ENCODE measurements at places on chromosomes 5 and 9.

DNA sequence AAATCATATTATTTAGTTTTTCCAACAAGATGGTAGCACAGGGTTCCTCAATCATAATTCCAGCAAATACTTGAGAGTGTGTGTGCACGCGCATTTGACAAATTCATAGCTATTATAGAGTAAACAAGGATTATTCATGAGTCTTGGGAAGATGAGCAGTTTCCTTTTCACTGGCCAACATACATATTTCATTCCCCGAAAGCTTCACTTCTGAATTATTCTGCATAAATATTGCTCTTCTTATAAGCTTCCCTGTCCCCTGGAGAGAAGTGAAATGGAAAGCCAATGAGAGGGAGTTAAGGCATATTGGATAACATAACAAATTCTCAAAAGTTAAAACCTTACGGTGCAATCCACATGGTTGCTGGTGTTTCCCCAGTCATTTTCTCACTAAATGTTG, 386.4 kb upstream of the SEMA6A start:
- no peak for DNase-seq

DNA sequence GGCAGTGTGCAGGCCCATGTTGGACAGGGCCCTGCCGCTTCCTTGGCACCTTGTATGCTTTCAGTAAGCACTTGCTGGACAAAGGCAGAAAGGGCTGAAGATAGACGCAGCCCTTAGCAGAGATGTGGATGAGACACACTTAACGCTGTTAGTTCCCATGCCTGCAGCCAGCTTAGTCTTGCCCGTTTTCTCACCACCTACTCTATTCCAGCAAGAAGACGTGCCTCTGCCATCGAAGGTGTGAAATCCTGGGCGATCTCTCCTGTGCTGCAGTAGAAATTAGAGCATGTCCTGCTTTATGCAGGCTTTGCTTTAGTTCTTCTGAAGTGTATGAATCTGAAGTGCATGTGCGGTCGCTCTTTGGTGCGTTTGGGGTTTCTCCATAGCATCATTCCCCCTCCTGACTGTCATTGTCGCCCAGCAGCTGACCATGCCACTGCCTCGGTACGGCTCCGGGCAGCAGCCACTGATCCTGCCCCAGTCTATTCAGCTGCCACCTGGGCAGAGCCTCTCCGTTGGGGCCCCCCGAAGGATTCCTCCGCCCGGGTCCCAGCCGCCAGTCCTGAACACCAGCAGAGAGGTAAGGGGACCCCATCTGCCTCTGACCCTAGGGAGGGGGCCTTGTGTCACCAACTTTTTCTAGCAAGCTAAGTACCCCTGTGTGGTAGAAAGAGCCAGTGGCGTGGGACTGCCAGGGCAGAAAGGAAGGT, 11.6 kb upstream of the POMT1 start:
- DNase-seq: no peak

GRCh38 chr9:3788211-3788610, 262.4 kb upstream of the RFX3 start:
- no peak for DNase-seq

DNA sequence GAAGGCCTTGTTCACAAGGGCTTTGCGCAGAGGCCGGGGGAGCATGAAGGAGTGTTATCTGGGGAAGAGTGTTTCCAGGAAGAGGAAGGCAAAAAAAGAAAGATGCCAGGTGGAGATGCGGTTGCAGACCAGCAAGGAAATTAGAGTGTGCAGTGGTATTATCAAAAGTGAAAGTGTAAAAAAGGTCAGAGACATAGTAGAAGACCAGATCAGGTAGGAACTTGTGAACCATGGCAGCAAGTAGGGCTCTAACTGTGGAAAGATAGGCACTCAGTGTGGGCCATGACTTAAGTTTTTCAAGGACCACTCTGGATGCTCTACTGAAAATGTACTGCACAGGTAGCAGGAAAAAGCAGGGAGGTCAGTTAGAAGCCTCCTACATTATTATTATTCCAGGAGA, 90.1 kb upstream of the SPOCK1 start:
- no peak for DNase-seq

GRCh38 chr5:175595905-175596304, 62.0 kb upstream of the HRH2 start:
- no peak for DNase-seq

DNA sequence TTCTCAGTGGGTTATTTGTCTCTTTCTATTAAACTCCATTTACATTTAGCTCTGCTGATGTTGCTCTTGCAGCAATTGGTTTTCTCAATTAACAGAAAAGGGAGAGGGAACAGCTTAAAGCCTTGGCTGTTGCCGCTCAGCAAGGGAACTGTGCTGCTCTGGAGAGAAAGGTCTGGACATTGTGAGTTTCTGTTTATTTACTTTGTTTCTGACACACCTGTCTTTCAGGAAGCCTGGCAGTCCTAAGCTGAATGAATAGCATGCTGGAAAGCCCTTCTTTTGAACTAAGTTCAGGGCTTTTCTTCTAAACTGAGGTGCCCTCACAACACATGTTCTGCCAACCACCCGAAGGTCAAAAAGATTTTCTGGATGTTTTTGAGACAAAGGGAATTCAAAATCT, 491.9 kb downstream of the PDE4D start:
- DNase-seq: no peak

DNA sequence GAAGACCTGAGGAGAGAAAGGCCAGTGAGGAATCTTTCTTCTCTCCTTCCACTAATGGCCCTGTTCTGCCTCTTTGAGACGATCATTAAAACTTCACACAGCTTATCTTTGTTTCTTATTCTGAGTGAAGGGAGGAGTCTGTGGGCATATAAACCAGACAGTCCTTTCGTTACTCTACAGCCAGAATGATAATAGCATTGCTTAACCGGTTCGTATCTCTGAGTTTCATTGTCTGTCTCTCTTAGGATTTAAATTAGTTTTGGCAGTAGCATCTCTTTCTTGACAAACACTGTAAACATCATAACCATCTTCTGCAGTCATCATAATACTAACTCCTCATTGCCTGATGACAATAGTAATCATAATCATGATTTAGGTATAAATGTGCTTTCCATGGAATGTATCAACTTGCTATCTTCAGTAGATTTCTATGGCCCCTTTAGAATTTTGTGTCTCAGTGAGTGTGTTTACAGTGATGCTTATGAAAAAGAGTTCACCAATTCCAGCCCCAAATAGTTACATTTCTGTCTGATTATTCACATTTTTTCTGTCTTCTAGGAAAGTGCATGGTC, 618.8 kb upstream of the KLF4 start:
- DNase-seq: no peak

DNA sequence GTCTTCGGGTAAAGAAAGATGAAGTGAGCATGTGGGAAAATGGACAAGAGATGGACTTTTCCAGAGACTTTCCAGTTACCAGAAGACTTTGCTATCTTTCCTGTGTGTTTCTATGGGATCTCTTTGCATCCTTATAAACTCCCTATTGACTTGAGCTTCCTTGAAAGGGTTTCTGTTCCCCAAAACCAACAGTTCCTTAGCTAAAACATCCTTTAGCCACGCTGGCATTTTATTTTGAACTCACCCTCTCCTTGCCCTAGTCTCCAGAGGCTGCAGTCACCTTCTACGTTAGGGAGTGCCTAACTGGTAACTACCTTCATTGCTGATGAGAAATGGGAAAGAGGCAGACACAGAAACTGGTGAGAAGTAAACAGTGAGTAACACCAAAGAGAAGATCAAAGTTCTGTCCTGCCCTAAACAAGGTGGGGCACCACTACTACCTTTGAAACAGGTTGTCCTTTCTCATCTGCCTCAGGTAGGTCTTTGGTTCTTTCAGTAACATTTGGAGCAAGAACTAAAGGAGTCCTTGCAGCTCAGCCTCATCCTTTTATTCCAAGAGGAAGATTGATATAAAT, 402.9 kb downstream of the ENC1 start:
- DNase-seq: no peak

DNA sequence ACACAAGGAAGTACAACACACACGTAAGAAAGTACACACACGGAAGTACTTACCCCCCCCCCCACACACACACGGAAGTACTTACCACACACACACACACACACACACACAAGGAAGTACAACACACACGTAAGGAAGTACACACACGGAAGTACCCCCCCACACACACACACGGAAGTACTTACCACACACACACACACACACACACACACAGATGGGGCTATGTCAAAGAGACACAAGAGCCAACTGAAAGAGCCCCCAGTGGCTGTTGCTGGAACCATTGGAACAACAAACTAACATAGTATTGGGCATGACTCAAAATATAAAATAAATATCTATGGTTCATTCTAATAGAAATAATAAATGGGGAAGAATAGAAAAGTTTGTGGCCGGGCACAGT, 4.9 kb upstream of the MAPK9 start:
- DNase-seq: no peak

DNA sequence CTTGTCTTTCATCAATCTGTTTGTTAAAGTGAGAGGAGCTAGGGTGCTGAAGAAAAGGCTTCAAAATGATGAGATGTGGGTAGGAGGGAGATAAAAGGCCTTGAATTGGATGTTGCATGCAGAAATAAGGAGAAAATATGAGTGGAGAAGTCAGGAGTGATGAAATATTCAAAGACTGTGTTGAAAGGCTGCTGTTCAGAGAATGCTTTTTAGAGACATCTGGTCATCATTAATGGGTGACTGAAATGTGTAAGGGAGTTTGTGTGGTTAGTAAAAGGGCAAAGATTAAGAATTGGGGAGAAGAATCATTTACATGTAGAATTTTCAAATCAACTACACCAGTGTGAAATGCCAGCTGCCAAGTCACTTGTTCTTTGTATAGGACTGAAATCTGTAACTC, 383.9 kb downstream of the MAT2B start:
- DNase-seq: peak; percentile 40

DNA sequence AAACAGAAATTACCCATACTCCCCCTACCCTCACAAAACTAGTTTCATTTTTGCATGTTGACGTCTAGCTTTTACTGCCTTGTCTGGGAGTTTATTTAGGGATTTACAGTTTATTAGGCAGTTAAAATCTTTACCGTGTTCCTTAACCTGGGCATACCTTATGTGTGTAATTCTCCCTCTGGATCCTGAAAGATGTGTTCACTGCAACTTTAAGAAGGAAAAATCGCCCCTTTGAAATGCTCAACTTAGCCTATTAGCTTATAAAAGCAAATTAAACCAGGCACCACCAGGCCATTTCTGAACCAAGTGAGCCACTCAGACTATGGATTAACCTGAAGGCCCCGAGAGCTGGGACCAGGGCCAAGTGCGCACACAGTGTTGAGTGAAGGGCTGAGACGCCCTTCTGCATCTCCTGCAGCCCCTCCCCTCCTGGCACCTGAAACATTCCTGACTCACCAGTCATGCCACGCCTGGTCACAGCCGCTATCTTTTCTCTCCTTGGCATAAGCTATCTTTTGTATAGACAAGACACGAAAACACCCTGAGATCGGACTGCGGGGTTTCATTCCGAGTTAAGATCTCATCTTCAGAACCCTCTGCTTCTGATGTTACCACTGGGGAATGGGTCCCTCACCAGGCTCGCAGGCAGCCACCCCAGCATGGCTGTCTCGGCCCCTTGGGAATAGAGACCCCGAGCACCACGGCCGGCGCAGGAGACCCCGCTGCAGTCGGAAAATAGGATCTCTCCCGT, 111.9 kb downstream of the ROR2 start:
- DNase-seq: no peak

- peak; percentile 59 for DNase-seq
These were observed 1.2 kb upstream of the GPBP1 start for GRCh38 chr5:57172466-57173318.

GRCh38 chr5:57822651-57823050, 340.0 kb upstream of the ACTBL2 start:
- no peak for DNase-seq

- no peak for DNase-seq
These were observed 175.6 kb downstream of the CD180 start for GRCh38 chr5:67021031-67021430.

GRCh38 chr5:7321724-7322123, 74.2 kb upstream of the ADCY2 start:
- DNase-seq: peak; percentile 85

- peak; percentile 95 for DNase-seq
These were observed 453.5 kb downstream of the RAB3C start for GRCh38 chr5:59036274-59036961.

- DNase-seq: peak; percentile 23
These were observed at the start of gene HSPB3 for GRCh38 chr5:54455413-54456157. Gene HSPB3 (plus strand): TSS chr5:54455699. CDS start chr5:54455790, 91 bp downstream.

DNA sequence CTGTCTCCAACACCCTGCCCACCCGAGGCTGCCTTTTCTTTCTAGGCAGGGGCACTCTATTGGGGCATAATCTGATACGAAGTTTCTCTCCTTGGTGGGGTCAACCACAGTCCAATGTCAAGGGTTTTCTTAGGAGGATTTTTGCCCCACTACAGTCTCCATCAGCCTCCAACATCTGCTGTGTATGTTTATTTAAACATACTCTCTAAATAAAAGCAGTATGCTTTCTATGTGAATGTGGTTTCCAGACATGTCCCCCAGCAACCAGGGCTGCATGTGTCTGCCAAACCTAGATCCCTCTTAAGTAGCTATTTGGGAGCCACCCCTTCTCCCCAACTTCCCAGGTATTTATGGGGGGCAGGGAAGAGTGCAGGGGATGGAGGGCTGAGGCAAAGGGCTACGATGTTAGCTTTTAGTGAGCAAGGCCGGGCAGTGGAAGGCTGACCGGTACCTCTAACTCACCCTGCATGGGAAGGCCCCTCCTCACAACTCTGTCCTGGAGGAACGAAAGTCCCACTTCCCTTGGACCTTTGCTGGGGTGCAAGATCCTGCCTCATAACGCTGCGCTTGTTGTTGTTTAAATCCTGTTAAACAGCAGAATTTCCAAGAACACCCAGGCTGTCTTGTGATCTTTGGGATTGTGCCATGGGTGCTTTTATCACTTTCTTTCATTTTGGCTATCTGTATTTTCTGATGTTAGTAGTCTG, 75.4 kb downstream of the NREP start:
- DNase-seq: peak; percentile 51

DNA sequence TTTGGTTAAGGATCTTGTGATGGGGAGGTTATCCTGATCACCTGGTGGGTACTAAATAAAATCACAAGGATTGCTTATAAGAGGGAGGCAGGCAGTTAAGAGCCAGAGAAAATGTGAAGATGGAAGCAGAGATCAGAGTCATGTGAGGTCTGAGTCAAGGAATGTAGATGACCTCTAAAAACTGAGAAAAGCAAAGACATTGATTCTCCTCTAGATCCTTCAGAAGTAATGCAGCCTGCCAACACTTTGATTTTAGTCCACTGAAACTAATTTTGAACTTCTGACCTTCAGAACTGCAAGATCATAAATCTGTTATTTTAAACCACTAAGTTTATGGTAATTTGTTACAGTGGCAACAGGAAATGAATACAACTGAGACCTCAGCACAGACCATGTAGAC, 499.0 kb downstream of the GADD45G start:
- no peak for DNase-seq

- no peak for DNase-seq
These were observed 7.5 kb downstream of the ZNF366 start for GRCh38 chr5:72499730-72500129.

DNA sequence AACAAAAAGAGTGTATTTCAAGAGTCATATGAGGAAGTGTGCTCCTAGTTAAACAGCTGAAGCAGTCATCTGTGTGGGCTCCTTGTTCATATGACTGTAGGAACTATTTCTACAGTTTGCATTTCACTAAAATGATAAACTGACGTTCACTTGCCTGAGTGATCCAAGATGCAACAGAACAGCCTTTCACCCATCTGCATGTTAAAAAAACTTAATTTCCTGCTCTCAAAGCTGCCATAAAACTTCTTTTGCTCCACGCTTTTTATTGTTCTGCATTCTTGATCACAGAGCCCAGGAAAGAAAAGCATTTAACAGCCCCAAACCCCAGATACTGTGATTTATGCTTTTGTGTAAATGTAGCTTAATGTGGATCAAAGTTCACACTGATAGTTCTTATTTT, 43.9 kb downstream of the ZNF608 start:
- DNase-seq: no peak

Data from astrocyte of the spinal cord (primary cell).